CD14-positive monocyte (primary cell): ENCODE measurements at places on chromosomes 16 and 17. TPM values are rescaled to one million over a fixed set of nuclear protein-coding genes. Genes with fewer than 3 reads are reported as not detected.

DNA sequence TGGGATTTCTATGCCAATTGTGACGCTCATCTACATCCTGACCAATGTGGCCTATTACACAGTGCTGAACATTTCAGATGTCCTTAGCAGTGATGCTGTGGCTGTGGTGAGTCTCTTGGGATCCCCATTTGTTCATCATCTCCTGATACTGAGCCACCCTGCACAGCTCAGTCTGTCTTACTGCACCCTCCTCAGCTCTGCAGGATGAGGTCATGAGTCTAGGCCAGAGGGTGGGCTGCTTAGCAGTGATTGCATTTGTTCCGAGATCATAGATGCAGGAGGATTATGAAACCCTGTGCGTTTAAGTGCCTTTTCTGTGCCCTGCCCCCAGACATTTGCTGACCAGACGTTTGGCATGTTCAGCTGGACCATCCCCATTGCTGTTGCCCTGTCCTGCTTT lies 19.5 kb downstream of the SLC7A6OS start:
- DNase-seq = no peak

- DNase-seq = no peak
These were observed 15.4 kb downstream of the PLLP start for GRCh38 chr16:57268804-57269800.

DNA sequence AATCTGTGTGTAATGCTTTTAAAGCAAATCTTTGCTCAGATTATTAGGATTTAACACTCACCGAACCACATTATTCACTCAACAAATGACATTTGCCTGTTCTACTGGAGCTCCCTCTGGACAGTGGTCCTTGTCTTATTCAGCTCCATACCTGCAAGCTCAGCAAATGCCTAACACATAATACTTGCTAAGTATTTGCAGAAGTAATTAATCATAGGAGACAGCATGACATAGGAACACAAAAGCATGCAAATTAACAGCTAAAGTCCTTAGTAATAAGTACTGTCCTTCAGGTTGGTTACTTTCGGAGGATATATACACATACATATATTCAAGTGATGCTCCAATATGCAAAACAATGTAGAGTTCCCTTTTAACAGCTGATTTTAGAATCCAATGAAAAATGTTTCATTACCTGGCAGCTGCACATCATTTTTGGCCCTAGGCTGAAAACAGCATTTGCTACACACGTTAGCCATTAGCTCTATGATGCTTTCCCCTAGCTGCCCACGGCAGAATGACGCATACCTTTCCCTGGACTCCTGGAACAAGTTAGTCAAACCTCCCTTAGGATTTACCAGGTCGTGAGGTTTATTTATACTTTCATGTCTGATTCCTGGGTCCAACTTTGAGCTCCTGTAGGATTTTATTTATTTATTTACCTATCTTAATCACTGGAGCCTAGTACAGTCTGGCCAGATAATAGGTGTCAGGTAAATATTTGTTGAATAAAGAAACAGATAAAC lies 8.6 kb downstream of the BRD7 start:
- no peak for DNase-seq

DNA sequence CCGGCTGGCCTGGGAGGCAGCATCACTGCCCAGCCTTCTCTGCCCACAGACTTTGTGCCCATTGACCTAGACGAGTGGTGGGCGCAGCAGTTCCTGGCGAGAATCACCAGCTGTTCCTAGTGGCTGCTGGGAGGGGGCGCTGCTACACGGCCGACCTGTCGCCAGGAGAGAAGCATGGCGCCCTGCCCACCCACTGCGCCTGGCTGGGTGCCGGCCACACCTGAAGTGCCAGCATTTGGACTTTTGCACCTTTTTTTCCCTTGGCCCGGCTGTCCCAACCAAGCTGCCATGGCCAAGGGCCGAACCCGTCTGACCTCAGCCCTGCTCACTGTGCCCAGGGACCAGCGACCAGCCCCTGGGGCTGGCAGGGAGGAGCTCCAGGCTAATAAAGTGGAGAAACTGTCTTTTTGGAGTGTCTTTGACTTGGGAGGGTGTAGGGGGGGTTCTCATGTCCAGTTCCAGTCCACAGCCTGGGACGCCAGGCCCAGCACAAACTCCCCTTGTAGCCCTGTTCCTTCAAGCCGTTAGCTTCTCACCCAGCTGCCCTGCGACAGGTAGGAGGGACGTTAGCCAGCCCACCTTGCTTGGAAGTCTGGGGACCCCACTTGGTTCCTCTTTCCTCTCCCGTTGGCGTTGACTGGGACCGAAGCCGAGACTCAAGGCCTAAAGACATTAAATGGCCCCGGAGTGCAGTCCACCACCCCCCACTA lies 939 bp upstream of the WDR90 start:
- DNase-seq = no peak

- no peak for DNase-seq
These were observed 343.2 kb upstream of the MAF start for GRCh38 chr16:79943736-79944135.

DNA sequence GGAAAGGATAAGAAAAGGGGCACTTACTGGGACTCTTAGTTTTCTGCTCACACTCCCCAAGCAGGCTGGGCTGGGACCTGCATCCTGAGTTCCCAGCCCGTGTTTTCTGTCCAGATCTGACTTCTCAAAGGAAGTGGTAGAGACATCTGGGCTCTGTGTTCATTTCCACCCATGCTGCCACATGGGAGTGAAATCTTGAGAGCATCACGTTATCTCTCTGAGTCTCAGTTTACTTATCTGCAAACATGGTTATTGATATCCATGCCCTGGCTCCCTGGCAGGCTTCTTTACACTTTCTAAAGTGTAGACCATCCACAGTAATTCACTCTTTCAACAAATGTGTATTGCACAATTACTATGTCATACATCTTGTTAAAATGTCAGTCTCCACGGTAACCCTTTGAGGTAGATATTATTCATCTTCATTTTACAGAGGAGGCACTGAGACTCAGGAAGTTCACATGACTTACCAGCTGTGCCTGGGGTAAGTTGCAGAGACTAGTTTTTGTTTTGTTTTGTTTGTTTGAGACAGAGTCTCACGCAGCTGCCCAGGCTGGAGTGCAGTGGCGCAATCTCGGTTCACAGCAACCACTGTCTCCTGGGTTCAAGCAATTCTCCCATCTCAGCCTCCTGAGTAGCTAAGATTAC lies 3.4 kb downstream of the ZNF688 start:
- peak; percentile 96 for DNase-seq

DNA sequence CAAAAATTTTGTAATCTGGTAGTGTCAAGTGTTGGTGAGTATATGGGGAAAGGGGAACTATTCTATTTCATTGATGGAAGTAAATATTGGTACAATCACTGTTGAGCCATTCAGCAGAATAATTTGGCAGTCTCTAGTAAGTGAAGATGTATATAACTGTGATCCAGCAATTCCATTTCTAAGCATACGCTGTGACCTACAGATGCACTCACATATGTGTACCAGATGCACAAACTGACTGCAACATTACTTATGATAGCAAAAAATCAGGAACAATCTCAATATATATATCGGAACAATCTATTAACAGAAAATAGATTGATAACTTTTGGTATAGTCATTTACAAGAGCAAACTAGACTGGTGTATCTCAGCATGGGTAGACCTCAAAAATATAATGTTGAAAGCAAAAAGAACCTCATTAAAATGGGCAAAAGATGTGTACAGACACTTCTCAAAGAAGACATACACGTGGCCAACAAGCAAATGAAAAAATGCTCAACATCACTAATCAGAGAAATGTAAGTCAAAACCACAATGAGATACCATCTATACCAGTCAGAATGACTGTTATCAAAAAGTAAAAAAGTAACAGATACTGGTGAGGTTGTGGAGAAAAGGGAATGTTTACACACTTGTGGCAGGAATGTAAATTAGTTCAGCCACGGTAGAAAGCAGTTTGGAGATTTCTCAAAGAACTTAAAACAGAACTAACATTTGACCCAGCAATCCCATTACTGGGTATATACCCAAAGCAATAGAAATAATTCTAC lies 20.7 kb downstream of the ADAP2 start:
- DNase-seq = no peak

DNA sequence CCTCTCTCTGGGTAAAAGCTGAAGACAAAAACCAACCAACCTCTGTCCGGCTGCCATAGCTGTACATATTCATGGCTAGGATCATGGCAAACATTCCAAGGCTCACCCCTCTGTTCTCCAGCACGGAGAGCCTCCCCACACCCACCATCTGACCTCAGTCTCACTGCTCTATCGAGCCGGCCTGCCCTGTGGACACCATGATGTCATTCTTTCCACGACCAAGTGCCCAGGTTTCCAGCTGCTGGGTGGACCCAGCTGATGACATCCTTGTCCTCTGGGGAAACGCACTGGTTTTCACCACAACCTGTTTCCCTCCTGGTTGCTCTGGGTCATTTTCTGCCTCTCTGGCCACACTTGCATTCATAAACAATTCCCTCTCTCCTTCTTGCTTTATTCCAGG lies 67.7 kb downstream of the NDEL1 start:
- no peak for DNase-seq

DNA sequence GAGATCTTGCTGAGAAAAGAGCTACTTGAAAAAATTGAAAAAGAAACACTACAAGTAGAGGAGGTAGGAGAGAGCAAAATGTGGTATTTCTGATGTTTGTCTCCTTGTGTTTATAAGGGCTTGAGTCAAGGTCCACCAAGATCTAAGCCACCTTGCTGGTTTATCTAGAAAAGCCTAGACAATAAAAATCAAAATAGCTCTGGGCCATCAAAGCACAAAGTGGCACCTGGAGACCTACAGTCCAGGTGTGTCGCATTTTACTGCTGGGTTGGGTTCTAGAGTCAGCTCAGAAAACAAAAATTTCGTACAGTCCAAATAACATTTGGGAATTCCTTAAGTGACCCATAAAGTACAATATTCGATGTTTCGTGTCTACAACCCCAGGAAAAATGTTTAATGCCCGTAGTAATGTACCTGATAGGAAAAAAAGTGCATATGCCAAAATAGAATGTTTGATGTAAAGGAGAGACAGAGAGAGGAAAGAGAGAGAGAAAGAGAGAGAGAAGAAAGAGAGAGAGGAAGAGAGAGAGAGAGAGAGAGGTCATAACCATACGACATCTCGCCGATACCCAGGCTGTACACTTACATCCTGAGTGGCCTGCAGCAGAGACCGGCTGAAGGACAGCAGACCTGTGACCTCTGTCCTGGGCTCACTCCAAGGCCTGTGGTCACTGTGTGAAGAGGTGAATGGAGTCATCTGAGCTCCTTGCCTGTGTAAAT lies 27.1 kb downstream of the PRSS54 start:
- DNase-seq = no peak

DNA sequence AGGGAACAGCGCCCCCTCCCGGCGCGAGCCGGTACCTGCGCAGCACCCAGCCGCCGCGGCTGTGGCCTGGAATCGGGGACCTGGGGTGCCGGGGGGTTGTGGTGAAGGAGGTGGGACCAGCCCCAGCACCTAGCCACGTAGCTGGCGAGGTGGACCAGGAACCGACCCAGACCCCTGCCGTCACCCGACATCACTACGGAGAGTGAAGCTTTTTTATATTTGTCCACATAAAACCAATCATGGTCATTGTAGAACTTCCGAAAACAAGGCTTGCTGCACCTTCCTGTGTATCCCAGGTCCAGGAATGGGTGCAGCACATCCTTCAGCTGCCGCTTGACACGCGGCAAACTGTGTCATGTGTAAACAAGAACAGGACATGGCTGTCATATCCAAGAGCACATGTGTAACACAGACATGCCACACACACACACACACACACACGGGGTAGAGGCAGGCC lies 1.3 kb downstream of the HBQ1 start:
- no peak for DNase-seq

GRCh38 chr17:73318836-73319235 lies 7.0 kb upstream of the CDC42EP4 start:
- DNase-seq = no peak

- DNase-seq = no peak
These were observed 53.9 kb downstream of the MGAT5B start for GRCh38 chr17:76922084-76922483.

DNA sequence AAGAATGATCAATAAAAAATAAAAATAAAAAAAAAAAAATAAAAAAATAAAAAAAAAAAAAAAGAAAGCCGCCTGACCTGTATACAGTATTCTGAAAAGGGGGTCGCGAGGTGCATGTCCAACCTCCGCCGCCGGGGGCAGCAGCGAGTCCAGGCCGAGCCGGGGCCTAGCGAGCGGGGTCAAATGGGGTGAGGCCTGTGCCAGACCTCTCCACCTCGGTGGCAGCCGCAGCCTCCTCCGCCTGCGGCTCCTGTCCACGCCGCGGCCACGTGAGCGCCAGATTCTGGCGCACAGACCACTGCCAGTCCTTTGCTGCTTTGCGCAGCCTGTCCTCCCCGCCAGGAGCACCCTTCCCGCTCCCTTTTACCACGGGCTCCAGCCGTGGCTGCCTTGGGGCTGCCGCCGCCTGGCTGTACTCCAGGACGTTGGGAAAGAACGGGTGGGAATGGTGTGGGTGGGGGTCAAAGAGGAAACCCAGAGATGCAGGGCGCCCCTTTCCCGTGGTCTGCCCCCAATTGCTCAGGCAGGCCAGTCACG lies 2.4 kb upstream of the BCKDK start:
- peak; percentile 82 for DNase-seq

Gene C1QL1
- polyA plus RNA-seq = not detected

Gene ATP1B2
- 0.04 and 0.07 TPM in 2 replicates for polyA plus RNA-seq

Gene SMPD3
- 0.51 TPM for polyA plus RNA-seq

Gene TAF1C
- 4.5 TPM for polyA plus RNA-seq
